ENCODE measurements at places on chromosomes 12 and 14. TPM values are rescaled to one million over a fixed set of nuclear protein-coding genes. Genes with fewer than 3 reads are reported as not detected.

DNA sequence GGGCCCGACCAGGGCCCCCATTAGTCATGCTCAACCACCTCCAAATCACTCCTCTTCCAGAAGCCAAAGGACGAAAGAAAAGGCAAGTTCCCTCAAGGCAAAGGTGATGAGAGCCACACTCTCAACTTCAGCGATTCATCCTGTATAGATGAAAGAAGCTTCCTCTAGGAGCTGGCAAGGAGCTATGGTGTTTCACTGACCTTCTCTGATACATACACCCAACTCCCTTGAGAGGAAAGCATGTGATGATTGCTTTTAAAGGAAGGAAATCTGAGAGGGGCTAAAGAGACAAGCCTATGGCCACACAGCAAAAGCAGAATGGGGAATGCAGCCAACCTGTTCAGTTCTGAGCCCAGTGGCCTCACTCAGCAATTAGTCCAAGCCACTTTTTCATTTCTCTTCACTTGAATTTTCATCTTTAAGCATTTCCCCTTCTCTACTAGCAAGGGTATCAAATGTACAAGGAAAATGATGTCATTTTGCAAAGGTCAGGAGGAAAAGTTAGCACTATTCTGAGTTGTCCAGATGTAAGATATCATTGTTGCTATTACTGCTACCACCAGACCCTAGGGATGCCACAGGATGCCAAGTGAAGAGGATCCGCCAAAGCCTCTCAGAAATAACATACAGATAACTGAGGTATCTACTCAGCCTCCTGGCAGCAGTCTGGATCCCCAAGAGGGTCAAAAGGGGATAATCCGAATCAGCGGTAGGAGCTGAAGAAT, 82.5 kb downstream of the MAP3K9 start:
- H3K27me3 ChIP-seq: peaks cover 14% of the 10 kb centered on the region
- no peak overlapping the region for H3K27ac ChIP-seq
- DNase-seq: peak; percentile 65
- no peaks in the 10 kb centered on the region for H3K4me1 ChIP-seq
- no peak overlapping the region for H3K4me3 ChIP-seq
- H3K36me3 ChIP-seq: no peaks in the 10 kb centered on the region

DNA sequence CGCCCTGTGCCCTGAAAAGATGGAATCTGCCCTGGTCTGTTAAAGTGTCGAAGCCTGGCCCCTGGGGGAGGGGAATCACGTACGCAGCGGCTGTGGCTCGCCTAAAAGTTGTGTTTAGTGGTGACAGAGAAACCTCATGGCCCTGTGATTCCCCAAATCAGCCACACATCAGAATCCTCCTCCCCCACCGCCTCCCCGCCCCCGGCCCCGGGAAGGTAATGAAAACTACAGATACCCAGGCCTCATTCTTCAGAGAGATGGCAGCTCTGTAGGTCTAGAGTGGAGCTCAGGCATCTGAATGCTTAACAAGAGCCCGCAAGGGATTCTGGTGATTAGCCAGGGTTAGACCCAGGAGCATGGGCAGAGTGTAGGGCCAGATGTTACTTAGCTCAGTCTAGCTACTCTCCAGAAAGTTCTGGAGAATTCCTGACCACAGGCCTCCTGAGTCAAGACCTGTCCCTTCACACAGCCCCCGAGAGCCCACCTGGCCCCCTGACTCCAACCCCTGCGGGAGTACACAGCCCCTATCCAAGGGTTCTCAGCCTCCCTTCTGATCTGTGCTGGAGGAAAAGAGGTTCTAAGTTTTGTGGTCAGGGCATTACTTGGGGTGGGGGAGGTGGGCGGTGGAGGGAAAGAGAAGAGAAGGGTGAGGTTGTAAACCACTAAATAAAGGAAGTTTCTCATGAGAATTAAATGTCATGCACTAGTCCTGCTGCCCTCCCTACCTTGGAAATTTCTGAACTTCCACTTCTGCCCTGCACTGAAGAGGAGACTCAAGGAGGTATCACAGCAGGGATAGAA, 114.8 kb downstream of the PLXNC1 start:
- H3K27me3 ChIP-seq: no peaks in the 10 kb centered on the region
- peak overlapping the region; percentile 85 for H3K4me3 ChIP-seq
- no peaks in the 10 kb centered on the region for H3K36me3 ChIP-seq

GRCh38 chr12:64633011-64633939, 23.0 kb downstream of the RASSF3 start:
- H3K4me1 ChIP-seq: peaks cover 9% of the 10 kb centered on the region
- H3K4me3 ChIP-seq: no peak overlapping the region
- no peak overlapping the region for H3K27ac ChIP-seq
- no peaks in the 10 kb centered on the region for H3K27me3 ChIP-seq

- H3K27ac ChIP-seq: no peak overlapping the region
- peaks cover 25% of the 10 kb centered on the region for H3K4me1 ChIP-seq
- DNase-seq: no peak
- H3K36me3 ChIP-seq: peaks cover 20% of the 10 kb centered on the region
These were observed 130.4 kb downstream of the PAWR start for GRCh38 chr12:79560225-79560889.

- DNase-seq: no peak
- peaks cover 5% of the 10 kb centered on the region for H3K27me3 ChIP-seq
- H3K27ac ChIP-seq: no peak overlapping the region
- no peak overlapping the region for H3K4me3 ChIP-seq
These were observed 178.0 kb downstream of the GRIP1 start for GRCh38 chr12:66500841-66501240.

- no peaks in the 10 kb centered on the region for H3K4me1 ChIP-seq
- no peak within 1 kb of the TSS for H3K27ac ChIP-seq
- peak; percentile 96 for DNase-seq
These were observed at the start of gene CCND2 for GRCh38 chr12:4273652-4274395. Gene CCND2 (plus strand): TSS chr12:4273762. CDS start chr12:4274041, 279 bp downstream.

Gene PIWIL1
- not detected for total RNA-seq

All from osteoblast (primary cell).